ENCODE measurements at places on chromosomes 5 and 9.
A peak's percentile ranks its signal among the peaks of the same experiment; 100 is the strongest.

GRCh38 chr5:57559110-57559635, 76.6 kb upstream of the ACTBL2 start:
- no peak for DNase-seq

DNA sequence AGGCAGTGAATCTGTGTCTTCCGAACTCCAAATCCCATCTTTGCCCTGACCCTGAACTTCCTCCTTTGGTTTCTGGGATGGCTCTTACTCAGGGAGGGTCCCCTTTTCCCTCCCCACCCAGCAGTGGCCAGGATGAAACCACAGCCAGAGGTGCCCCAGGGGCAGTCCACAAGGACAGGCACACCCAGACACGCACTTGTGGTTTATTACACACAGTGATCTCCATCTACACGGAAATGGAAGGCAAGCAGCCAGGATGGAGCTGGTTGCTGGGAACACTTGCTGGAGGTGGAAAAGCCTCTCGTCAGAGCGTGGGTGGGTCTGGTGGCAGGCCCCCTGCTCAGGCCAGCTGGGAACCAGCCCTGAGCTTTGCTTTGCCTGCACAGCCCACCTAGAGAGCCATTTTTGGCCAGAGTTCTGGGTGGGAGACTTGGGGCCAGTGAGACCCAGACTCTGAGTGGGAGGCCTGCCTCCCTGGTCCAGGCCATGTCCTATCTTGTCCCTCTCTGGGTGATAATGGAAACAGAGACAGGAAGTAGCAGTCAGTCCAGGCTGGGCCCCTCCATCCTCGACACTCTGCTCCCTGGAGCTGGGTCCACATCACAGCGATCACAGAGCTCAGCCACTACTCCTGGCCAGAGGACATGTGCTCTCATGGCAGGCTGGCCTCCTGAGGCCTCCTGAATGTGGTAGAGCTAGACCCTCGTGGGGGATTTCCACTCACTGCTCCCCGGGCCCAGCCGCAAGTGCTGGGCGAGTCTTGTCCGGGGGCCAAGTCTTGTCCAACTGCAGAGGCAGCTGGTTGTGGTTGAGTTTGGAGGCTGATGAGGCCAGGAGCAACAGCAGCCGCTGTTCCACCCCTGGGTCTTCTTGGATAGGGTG, 5.1 kb upstream of the PHYKPL start:
- DNase-seq = no peak

GRCh38 chr9:130450344-130451003, 5.7 kb downstream of the ASS1 start:
- no peak for DNase-seq

DNA sequence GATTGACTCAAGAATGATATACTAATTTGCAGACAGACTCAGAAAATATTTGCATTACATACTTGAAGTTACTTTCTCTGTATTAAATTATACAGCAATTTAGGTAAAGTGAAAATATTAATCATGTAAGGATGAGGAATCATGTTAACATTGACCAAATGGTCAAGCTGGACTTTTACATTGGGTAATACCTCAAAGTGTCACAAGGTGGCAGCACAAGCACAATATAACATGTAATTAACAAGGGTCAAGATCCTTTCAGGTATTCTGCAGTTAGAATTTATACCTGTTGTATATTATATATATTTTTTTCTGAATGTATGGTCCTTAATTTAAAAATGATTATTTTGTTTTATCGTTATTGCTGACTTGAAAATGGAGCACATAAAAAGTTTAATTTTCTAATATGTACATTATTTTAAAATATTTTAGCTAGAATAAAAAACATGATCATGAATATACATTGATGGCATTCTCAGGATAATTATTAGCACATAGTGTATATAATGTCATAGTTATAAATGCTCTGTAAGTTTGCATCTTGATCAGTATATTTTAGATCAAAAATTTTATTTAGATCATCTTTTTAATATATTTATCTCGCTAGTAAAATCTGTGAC, 8.6 kb downstream of the HAPLN1 start:
- peak; percentile 47 for DNase-seq

DNA sequence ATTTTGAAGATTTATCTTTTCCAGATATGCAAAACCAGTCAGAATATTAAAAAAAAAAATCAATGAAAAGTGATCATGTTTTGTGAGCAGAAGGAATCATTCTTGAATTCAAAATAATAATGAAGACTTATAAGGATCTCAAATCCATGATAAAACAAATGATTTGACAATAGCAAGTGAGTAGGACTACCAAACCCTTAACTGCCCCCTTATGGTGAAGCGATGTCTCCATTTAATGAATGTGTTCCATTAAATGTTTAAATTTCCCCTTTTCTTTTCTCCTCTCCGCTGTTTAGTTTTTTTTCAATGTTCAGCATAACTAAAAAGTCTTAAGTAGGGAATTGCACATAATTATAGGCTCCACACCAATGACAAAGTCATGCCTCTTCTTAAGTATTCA, 12.2 kb upstream of the MARCHF3 start:
- DNase-seq = no peak

- DNase-seq = peak; percentile 24
Measured at GRCh38 chr5:34452170-34452828, 203.8 kb upstream of the RAI14 start.

GRCh38 chr5:3535414-3536211, 60.0 kb upstream of the IRX1 start:
- no peak for DNase-seq

GRCh38 chr9:129416821-129417539, 203.9 kb downstream of the C9orf50 start:
- no peak for DNase-seq

DNA sequence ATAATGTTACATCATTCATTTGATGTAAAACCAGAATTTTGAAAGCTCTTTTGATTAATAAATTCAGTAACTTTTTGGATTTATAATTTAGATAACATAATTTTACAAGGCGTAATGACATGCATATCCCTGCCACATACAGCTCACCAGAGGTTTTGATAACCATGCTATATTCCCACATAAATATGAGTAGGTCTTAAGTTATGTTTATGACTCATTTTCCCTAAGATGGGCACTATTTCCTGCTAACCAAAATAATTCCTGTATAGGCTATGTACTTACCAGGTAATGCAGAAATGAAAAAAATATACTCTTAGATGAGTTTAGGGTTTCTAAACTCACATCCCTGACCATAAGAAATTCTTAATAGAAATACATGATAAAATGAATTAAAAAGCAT, 93.9 kb upstream of the EDIL3 start:
- DNase-seq = no peak

- no peak for DNase-seq
Measured at GRCh38 chr9:4734150-4734549, 6.9 kb downstream of the AK3 start.

DNA sequence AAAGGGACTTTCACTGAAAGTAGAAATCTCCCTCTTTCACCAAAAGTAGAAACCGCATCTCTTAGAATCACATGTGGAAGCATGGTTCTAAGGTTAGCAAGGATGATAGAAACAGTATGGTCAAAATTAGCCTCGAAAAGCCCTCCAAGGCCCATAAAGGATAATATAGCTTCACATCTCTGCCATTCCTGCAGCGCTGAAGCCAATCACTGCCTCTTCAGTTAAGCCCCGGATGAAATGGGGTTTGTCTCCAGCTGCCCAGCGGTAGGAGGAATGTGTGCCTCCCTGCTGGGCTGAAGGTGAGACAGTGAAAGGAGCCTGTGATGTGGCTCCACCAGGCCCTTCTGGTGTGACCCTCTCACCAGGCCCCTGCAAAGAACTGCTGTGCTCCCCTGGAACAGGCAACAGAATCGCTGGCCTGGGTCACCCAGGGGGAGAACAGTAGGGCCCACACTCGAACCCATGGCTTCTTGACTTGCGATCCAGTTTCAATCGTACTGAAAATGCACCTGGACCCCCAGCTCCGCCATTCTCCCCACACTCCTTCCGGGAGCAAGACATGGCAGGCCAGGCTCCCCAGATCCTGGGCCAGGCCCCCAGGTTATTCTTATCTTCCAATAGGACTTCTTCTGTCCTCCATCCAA, 47.2 kb downstream of the CAMK2A start:
- no peak for DNase-seq

GRCh38 chr5:17192191-17192590, 25.2 kb upstream of the BASP1 start:
- DNase-seq = no peak

- peak; percentile 86 for DNase-seq
Measured at GRCh38 chr5:157143127-157143971, 684 bp upstream of the MED7 start.

- DNase-seq = no peak
Measured at GRCh38 chr9:86201474-86202337, 57.8 kb downstream of the C9orf153 start.

DNA sequence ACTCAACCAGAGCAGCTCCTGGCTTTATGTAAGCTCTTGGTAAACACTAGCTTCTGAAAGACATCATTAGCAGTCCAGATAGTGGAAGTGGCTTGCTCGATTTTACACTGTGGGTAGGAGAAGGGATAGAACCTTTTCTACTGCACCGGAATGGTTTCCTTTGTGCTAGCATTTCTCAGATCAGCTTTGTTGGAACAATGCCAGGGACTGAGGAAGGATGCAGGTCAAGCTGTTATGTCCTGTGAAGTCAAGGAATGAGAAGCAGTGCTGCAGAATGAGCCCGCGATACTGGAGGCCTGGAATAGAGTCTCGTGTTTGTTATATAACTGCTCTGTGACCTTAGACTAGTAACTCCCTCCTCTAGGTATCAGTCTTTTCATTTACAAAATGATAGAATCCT, 233.6 kb downstream of the GABRB2 start:
- no peak for DNase-seq

GRCh38 chr5:67085616-67086015, 111.0 kb downstream of the CD180 start:
- DNase-seq = peak; percentile 55

GRCh38 chr9:97660847-97661246, 27.2 kb downstream of the NCBP1 start:
- no peak for DNase-seq

- no peak for DNase-seq
Measured at GRCh38 chr5:34827588-34828506, 11.1 kb upstream of the TTC23L start.

DNA sequence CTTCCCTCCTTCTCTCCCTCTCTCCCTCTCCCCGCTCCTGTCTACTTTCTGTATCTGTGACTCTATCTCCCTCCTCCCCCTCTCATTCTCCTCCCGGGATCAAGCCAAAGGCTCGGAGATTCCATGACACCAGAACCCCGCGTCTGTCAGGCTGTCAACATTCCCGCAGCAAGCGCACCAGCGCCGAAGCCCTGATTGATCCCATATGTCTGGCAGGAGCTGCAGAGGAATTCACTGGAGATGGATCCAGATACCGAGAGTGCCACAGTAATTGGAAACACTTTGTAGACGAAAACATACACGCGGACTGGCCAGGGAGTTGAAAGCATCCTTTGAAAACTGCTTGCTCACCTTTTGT, 300 bp upstream of the SVEP1 start:
- DNase-seq = peak; percentile 37

- no peak for DNase-seq
Measured at GRCh38 chr9:6959270-6960000, 201.7 kb downstream of the KDM4C start.

DNA sequence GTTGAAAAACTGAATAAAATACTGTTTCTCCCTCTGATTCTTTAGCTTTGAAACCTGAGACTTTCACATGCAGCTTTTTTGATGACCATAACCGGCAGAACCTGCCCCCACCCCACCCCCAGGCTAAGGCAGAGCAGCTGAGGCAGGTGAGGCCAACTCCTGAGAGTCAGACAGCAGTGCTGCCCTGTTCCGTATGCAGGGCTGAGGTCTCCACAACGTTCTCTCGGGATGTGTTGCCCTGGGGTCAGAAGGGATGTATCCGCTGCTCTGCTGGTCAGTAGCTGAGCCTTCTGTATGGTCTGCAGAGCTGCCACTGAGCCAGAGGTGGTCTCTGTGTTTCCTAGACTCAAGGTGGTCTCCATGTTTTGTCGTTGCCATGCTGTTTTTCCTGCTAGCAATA, 190.5 kb downstream of the AOPEP start:
- DNase-seq = peak; percentile 10

- DNase-seq = no peak
Measured at GRCh38 chr9:130873966-130874365, 22.6 kb downstream of the QRFP start.

GRCh38 chr5:134798468-134798867, 39.9 kb downstream of the DDX46 start:
- no peak for DNase-seq

GRCh38 chr9:131731644-131732043, 8.2 kb downstream of the RAPGEF1 start:
- no peak for DNase-seq

- DNase-seq = no peak
Measured at GRCh38 chr5:37840053-37841034, 503 bp upstream of the GDNF start.

DNA sequence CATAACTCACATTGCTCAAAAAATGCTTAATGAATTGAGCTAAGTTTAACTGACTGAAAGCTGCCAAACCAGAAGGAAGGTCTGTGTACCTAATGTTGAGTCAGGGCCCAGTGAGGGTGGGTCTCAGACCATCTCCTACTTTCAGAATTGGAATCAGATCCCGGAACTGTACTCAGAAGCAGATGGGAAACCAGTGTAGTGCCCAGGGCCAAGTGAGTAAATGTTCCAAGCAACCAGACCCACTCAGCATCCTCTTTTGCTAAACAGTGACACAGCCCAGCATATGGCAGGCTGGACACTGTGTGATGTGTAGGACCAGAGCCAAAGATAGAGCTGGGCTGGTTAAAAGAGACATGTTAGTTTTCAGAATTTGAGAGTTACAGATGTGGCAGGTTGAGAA, 94.1 kb downstream of the PLCXD3 start:
- no peak for DNase-seq

DNA sequence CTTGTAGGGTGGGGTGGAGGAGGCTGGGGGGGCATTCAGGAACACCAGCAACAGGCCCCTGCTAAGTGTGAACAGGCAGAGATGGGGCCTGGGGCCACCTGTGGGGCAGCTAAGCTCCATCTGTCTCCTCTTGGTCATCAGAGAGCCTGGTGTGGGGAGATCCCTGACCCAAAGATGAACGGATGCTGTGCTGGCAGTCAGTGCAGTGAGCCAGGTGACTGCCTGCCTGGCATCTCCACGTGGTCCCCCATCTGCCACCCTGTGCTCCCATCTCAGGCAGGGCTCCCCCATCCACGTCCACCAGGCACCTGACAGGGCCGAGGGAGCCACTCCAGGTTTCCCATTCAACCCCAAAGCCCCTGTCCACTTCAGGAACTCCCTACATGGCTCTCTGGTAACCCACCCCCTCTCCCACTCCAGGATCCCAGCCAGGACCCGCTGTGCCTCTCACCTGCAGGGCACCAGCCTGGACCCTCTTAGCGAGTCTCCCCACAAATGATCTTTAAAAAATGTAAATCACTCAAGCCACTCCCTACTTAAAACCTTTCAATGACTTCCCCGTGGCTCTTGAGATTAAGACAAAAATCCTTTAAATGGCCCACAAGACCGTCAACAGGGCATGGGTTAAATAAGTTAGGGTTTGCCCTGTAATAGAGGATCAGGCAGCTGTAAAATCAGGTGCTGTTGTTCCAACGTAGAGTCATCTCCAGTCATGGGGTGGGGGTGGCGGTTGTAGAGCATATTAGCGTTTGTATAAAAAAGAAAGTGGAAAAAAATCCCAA, 60.8 kb downstream of the LMX1B start:
- DNase-seq = no peak

GRCh38 chr5:446883-447263, 3.9 kb downstream of the EXOC3 start:
- DNase-seq = peak; percentile 38

Measured in NCI-H345 (cell line).